ENCODE measurements at places on chromosomes 6 and 20.

GRCh38 chr6:138004430-138005287, 102.6 kb downstream of the PERP start:
- DNase-seq = peak; percentile 70

DNA sequence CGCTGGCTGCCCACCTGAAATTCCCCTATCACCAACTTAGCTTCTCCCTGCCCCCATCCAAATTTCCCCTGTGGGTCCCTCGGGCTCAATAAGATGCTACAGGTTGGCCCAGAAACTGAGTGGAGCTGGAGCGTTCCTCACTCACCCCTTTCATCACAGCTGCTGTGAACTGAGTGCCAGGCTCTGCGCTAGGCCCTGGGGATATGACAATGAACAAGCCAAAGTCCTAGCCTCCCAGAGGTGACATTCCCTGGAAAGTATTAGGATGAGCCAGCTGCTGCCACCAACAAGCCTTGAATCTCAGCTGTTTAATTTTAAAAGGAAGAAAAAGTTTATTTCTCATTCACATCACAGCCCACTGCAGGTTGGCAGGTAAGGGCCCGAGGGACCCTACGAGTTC, 86.6 kb upstream of the EYA2 start:
- DNase-seq = no peak

- DNase-seq = peak; percentile 31
Observed at GRCh38 chr20:38799203-38799602, 6.3 kb upstream of the PPP1R16B start.

- DNase-seq = peak; percentile 47
Observed at GRCh38 chr6:34237722-34238584, 1.3 kb downstream of the HMGA1 start.

DNA sequence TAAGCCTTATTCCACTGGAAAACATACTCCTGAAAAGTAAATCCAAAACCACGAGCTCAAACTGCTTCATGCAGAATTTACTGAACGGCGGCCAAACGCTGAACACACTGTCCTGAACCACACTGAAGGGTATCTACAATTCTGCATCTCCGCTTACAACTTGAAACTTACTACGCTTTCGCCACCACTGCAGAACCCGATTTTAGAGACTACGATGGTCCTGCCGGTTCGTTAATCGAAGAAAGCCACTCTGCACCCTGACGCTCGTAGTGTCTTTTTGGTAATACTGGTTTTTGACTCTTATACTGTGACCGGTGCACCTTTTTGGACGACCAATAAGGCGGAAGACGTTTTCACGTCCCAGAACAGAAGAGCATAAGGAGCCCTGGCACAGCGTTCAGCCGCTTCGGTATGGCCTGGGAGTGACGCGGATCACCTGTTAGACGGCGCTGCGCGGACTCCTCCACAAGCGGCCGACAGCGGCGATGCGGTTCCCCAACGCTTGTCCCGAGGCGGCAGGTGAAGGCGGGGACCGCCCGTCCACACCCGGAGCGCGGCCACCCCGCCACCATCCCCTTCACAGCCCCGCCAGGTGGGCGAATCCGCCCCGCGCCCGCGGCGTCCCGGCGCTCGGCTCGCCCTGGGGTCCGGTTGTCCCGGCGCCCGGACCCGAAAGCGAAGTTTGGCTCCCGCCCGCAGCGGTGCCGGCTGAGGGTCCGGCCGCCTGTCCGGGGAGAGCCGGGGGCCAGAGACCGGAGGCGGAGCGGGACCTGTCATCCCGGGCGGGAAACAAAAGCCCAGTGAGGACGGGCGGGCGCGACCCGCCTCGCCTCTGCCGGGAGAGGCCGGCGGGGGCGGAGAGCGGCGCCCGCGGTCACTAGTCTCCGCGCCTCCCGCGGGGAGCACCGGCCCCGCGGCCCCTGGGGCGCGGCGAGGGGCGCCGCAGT, 784 bp downstream of the FKBP5 start:
- peak; percentile 68 for DNase-seq

- DNase-seq = no peak
Observed at GRCh38 chr20:5703681-5704101, 46.5 kb upstream of the SHLD1 start.

- DNase-seq = no peak
Observed at GRCh38 chr6:129844118-129844891, 16.8 kb downstream of the TMEM244 start.

DNA sequence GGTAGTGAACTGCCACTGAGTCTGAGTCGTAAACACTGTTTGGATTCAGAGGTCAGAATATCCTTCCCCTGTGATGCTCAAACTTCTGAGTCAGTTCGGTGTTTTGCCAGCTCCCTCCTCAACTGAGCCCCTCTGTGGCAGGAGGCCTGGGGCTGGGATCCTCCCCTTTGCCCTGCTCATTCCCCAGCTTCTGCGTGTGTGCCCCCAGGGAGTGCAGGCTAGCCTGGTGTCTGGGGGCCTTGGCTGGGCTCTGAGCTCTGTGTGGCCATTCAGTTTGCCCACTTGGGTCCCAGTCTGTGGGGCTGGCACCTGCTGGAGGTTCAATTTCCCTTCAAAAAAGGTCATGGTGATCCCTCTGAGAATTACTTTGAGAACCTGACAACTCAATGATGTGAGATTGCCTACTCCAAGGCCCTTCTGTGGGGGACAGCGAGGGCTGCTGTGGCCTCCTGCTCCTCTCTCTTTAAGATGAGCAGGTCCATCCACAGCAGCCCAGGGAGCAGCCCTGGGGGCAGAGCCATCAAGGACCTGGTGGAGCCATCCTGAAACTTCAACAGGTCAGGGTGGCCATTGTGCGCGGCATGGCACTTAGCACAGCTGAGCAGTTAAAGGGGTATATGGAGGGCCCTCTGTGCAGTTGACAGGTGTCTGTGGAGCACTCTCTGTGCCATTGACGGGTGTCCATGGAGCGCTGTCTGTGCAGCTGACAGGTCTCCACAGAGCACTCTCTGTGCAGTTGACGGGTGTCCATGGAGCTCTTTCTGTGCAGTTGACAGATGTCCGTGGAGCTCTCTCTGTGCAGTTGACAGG, 147.2 kb downstream of the SYCP2 start:
- DNase-seq = no peak

DNA sequence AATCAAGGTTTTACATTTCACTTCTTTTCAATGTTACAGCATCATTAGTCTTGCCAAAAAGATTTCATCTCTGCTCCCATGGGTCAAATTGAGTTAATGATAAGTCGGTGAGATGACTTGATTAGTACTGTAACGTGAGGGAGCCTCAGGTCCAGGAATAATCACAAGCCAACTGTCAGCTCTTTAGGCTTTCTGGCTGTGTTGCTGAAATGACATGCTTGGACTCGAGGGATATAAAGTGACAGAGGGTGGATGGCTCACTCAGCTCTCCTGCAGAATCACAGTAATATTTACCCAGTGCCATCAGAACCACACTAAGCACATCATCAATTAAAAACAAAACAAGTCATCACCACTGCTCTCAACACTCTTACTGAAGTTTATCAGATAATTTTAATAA, 196.2 kb upstream of the THEMIS start:
- DNase-seq = no peak

GRCh38 chr6:693723-694009, 727 bp upstream of the EXOC2 start:
- DNase-seq = no peak

DNA sequence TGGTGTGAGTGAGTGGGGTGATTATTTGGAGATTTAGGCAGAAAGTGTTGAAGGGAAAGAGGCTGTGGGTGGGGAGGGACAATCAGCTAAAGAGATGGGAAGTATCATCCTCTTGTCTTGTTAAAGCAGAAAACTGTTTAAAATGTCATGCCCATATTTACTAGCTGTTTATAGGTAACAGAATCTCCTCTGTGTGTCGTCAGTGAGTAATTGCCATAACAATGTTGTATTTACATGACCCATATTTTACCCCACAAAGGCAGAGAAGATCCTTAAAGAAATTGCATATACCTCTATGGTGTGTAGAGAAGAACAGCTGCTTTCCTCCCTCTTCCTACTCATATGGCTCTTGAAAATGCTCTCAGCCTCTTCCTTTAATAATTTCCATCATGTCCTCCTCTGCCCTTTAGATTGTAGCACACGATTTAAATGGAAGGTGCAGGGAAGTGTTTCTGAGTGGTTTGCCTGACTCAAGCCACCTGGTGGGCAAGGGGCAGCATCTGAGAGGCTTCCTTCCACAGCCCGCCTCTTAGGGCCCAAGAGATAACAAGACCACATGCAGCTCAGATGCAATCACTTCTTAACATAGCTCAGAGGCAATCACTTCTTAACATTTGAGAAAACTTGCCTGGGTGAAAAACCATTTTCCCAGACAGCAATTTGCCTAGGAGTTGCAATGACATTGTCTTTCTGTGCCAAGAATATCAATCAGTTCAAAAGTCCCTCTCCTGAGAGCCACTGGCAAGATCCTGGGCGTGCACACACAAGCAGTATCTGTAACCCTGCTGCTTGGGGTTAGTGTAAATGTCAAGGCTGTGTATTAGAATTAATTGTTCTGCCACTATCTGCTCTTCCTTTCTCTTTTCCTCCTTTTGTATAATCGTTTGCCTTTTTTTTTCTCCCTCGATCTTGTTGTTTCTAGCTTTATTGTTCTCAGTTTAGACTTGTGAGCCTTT, 44.1 kb upstream of the EDN1 start:
- no peak for DNase-seq

DNA sequence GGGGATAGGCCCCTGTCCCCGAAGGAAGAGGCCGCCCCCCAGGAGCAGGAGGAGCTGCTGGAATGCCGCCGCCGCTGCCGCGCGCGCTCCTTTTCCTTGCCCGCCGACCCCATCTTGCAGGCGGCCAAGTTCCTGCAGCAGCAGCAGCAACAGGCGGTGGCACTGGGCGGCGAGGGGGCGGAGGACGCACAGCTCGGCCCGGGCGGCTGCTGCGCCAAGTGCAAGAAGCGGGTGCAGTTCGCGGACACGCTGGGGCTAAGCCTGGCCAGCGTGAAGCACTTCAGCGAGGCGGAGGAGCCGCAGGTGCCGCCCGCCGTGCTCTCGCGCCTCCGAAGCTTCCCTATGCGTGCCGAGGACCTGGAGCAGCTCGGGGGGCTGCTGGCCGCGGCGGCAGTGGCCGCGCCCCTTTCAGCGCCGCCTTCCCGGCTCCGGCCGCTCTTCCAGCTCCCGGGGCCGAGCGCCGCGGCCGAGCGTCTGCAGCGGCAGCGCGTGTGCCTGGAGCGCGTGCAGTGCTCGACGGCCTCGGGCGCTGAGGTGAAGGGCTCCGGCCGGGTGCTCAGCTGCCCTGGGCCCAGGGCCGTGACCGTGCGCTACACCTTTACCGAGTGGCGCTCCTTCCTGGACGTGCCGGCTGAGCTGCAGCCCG, 630 bp downstream of the PPP1R3G start:
- peak; percentile 38 for DNase-seq

- peak; percentile 28 for DNase-seq
Observed at GRCh38 chr20:57308451-57309271, 20.9 kb upstream of the SPO11 start.

DNA sequence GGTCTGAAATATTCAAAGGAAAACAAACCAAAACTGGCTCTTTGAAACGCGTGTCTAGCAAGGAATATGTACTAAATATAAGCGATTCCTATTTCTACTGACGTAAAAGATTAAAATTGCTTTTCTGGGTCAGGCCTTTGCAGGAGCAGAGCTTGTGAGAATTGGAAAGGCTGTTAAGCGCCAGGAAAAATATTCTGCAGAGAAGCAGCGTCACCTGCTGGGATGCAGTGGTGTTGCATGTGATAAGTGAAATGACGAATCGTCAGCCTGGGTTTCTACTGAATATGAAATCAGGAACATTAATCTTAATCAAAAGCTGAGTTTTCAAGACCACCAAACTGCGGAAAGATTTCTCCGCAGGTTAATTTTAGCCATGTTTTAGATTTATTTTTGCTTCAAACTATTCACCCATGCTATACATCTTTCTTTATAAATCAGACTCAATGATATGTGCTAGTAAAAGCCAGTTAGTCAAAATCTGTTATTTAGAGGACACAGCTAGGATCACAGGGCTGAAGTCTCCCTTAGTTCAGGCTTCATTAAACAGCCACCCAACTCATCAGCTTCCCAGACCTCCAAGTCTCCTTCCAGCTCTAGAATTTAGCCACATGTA, 67.4 kb downstream of the ALDH8A1 start:
- DNase-seq = peak; percentile 75

- no peak for DNase-seq
Observed at GRCh38 chr6:128595544-128595943, 75.1 kb upstream of the PTPRK start.

GRCh38 chr20:818001-818664, 15.4 kb upstream of the FAM110A start:
- no peak for DNase-seq

DNA sequence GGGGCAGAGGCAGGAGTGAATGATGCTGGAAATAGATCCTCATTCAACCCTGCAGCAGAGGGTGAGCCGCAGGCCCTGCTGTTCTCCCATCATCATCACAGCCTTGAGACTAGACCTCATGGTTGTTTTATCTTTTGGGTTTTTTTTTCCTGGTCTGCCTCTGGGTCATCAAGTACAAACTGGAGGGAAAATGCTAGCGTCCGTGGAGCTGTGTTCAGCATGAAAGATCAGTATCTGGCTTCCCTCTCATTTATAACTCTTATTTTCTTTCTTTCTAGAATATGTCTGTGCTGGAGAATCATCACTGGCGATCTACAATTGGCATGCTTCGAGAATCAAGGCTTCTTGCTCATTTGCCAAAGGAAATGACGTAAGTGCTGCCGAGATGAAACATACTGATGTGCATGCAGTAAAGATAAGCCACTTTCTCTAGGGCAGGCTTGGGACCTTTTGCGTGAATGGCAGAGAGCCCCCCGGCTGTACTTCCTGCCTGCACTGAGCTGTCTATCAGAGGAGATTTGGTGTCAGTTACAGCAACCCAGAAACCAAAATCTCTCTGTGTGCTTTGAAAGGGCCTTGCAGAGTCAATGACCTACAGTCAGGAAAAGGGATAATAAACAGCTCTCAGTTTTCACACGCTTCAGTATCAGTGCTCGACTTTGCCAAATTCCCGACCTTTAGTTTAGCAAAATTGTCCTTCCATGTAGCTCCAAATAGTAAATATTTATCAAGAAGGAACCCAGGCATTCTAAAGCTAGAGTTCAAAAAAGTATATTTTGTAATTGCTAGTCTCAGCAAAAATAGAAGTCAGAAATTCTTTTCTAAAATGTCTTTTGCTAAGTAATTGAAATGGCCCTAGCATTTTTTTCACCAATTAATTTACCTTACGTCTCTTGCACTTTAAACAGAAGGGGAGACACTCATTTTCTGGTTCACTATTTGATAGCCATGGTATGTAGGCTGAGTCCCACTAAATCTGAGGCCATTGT, 76.3 kb downstream of the MTFR2 start:
- DNase-seq = no peak

DNA sequence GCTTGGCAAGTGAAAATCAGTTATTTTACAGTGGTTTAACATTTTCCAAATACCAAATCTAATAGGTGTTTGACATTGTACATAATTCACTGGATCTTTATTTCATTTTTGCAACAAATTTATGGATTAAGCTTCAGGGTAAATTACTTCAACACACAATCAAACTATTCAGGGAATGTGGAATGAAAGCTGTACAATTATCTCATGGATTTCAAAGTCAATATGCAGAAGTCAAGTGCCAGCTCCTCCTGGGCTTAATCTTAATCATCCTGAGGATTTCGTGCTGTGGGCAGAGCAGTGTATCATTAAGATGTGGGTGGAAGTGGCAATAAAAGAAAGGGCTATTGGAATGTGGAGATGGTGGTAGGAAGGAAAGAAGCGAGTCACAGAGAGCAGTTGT, 548.8 kb downstream of the COL12A1 start:
- DNase-seq = no peak

- no peak for DNase-seq
Observed at GRCh38 chr20:57088436-57088835, 178.0 kb downstream of the BMP7 start.

GRCh38 chr6:73943411-73943810, 247.4 kb downstream of the CD109 start:
- DNase-seq = no peak

GRCh38 chr6:6678185-6678671, 89.7 kb downstream of the LY86 start:
- DNase-seq = peak; percentile 58

GRCh38 chr6:98627129-98627775, 207.1 kb upstream of the POU3F2 start:
- DNase-seq = no peak
